ENCODE measurements at places on chromosomes 4 and X. TPM values are rescaled to one million over a fixed set of nuclear protein-coding genes. Genes with fewer than 3 reads are reported as not detected.

Gene GBA3
- not detected for total RNA-seq

Gene CHRDL1
- 3.7 TPM for total RNA-seq

GRCh38 chr4:39763714-39764572 lies 66.0 kb downstream of the UBE2K start:
- no peak for DNase-seq

- DNase-seq = peak; percentile 79
Observed at GRCh38 chrX:46573331-46573891, at the start of gene CHST7. TSS of gene CHST7 (plus strand) at chrX:46573765. CDS start at chrX:46573932, 167 bp downstream.

GRCh38 chrX:666762-667720 lies 36.5 kb downstream of the SHOX start:
- no peak for DNase-seq

DNA sequence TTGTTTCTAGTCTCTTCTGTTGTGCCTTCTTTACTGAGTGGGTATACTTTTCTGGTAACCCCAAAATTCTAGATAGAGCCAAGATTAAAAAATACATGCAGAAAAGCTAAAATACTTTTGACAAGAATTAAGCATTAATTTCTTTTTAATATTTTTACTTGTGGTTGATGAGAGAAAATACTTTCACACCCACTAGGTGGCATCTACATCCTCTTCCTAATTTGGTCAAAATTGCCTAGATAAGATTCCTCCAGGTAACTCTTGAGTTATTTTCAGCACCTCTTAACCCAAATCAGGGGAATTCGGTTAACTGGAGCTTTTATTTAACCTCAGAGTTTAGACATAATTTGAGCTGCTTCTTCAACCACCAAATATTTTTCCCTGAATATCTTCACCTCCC lies 28.4 kb upstream of the COX7B2 start:
- DNase-seq = no peak

DNA sequence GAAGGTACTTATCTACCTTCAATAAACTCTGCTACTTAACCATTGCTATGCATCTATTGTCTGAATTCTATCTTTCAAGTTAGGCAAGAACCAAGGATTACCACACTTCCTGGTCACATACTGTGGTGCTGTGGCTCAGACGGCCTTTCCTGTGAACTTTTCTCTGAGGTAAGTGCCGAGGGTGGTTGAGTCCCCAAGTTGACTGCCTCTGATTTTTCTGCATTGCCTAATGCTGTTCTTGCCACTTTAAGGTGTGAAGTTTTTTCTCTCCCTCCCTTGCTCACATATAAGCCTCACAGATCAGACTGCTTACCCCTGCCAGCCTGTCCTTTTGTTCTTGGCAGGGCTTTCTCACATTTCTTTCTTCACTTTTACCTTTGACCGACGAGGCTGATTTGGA lies 348.0 kb upstream of the POU3F4 start:
- DNase-seq = no peak

DNA sequence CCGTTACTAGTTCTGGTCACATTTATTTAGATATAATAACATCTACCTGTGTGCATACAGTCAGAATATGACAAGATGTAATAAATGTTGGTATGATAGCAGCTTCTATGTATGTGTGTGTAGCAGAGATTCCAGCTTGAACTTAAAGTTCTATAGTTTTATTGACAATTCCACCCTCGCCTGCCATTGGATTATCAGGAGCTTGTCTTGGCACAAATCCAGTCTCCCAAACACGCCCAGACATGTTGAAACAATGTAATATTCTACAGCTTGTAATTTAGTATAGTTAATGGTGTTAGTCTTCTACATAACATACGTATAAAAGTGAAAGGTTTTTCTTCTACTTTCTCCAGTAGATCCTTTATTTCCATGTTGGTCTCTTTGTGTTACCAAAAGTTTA lies 44.4 kb downstream of the BBS12 start:
- no peak for DNase-seq

DNA sequence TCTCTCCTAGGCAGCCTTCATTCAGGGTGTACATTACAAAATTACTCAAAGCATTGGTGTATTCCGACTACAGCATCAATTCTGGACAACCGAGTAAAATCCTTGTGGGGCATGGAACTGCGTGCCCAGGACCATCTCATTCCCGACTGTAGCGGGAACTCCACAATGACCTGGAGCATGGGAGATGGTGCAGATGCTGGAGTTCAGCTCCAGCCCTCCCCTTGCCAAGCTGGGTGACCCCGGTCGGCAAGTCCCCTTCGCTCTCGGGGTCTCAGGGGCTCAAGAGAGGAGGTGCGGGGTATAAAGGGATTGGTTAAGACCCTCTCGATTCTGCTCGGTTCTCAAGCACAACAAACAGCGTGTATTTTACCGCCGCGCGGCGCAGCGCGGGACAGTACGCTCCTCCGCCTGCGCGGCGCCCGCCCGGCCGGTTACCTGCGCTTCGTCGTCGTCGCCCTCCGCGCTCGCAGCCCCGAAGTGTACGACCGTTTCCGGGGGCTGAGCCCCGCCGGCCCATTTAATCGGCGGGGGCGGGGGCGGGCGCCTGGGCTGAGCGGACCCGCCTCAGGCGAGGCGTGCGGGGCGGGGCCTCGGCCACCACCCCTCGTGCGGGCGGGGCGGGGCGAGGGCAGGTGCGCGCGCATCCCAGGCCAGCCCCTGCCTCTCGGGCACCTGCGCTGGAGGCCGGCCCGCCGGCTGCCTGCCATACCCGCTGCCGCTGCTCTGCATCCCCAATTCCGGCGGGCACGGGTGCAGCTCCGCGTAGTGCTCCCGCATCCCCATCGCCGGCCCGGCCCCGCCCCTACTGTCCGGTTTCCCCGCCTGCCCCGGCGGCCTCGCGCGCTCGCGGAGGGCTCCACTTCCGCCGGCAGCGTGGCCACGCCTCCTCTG lies at the start of gene G6PD:
Gene G6PD, minus strand, starts transcription at position 493 of the 891 bp plus-strand sequence. CDS start 691 bp downstream, outside the sequence.
- DNase-seq = no peak

- DNase-seq = peak; percentile 77
Observed at GRCh38 chr4:88008122-88008742, 797 bp downstream of the PKD2 start.
